ENCODE measurements at places on chromosomes 7 and 10.

GRCh38 chr7:100521076-100521475, 17.9 kb upstream of the AGFG2 start:
- DNase-seq, result no peak

GRCh38 chr7:38796626-38797501, 112.1 kb downstream of the VPS41 start:
- peak; percentile 70 for DNase-seq

DNA sequence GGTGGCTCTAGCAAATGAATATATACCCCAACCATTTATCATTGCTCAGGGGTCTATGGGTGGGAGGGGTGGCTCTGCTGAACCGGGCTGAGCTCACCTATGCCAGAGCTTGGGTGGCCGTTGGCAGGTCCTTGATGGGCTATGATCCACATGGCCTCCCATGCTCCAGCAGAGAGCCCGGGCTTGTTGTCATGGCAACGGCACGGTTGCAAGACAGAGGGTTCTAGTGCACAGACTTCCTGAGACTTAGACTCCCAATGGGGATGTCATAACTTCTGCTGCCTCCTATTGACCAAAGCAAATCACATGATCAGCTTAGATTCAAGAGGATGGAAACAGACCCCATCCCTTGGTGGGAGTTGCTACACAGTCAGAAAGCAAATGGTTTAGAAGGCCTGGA, 36.4 kb upstream of the CARD11 start:
- DNase-seq, result no peak

DNA sequence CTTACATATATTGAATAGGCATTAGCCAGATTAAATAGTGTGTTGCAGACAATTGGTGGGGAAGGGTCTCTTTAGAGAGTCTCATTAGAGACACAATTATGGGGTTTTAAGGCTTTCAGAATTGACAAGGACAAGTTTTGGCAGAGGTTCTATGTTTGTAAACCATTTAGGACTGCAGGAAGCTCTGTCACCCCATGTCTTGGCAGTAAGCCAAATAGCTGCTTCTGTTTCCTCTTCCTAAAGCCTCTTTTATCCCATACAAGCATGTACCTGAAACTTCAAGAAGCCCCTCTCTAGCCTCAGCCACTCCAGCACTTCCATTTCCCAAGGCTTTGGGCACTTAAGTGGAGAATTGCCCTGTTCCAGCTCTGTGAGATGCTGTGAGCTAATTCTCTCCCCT, 21.8 kb upstream of the LRRC4 start:
- peak; percentile 28 for DNase-seq

DNA sequence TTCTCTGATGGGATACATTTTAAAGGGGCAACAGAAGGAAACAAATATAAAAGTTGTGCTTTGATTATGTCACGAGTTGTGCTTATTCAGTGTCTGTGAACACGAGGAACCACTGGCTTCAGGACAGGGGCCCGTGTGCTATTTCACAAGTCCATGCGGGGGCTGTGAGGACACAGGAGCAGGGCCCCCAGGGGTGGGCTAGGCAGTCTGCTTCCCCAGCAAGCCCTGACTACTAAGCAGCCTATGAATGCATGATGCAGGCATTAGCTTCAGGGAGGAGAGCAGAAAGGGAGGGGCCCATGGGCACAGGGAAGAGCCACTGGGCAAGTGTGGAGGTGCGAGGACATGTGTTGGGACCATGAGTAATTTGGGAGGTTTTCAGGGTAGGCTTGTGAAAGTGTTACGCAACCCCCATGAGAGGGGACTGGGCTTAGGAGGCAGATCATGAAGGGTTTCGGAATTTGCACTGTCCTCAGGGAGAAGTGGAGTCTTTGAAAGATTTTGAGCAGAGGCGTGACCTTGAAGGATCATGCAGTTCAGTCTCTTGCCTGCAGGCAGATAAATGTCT, 424.9 kb downstream of the CALN1 start:
- no peak for DNase-seq

DNA sequence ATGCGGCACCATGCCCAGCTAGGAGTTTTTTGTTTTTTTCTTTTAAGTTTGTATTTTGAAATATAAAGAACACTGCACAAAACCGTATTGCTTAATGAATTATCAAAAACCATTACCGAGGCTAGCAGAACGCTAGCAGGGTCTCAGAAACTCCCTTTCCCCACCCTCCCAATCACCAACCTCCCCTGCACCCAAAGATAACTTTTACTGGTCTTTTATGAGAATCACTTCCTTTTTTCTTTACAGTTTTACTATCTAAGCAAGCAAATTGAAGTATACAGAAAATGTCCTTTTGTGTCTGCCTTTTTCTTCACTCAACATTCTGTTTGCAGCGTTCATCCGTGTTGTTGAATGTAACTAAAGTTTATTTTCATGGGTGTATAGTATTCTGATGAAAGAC, 13.4 kb downstream of the HIP1 start:
- no peak for DNase-seq

DNA sequence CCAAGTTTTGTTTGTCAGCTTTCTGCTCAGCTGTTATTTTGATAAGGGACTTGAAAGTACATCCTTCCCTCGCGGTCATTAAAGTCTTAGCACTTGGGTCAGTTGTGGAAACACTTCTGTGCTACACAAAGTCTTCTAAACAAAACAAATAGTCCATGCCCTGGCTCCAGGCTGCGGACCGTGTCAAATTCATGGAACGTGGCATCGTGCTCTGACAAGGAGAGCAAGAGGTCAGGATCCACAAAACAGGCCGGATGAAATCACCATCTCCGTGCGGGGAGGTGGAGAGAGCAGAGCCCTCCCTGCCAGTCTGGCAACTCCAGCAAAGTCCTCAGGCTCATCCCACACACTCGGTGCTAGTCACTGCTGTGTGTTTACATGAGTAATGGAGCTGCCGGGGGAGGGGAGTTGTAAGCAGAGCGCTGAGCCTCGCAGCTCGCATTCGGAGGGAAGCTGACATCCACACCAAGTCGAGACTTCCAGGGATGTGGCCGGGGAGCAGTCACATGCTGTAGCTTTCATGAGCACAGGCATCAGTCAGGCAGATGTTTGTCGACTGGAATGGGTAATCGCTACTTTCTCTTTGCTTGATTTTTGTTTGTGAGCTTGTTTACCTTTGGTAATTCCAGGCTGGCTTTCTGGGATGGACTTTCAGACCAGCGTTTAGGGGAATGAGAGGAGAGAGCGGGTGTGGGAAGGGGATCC, 147.6 kb downstream of the ARID5B start:
- DNase-seq, result peak; percentile 91

GRCh38 chr7:12066521-12066920, 144.6 kb upstream of the TMEM106B start:
- DNase-seq, result no peak

- DNase-seq, result no peak
Measured at GRCh38 chr10:63434866-63435854, 30.6 kb downstream of the JMJD1C start.

DNA sequence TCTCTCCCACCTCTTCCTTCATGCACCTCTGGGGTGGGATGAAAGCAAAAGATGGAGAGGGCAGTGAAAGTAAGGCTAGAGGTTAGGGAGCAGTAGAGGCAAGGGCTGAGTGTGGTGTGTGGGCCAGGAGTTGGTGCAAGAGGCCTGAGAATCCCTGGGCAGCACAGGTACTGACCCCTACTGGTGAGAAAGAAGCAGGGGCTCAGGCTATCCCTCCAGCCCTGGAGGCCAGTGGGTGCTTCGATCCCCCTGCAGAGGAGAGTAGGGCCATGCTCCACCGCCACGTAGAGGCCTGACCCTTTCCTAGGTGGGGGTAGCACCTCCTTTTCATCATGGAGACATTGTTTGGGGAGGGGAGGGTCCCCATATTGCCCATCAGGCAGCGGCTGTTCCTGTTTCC, 9.8 kb downstream of the CDHR1 start:
- no peak for DNase-seq

Measured in midbrain (tissue), 1 donor.